ENCODE measurements at places on chromosomes 3 and 15.

DNA sequence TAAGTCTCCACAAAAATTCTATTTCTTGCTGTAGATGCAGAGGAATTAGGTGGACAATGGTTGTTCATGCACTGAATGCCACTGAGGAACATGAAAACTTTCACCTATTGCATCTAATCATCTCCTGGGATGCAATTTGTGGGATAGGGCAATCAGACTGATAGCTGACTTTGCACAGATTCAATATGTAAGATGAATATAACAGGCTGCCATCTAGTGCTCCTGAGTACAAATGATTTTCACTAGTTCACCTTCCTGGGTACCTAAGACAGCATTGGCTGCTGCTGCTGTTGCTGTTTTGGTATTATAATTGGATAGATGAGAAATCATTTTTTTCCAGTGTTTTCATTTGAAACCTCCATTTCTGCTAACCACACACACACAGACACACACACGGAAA, 19.7 kb downstream of the TIMMDC1 start:
- no peak for DNase-seq

- no peak for DNase-seq
Observed at GRCh38 chr3:42697289-42698051, 5.1 kb downstream of the HHATL start.

- DNase-seq = no peak
Observed at GRCh38 chr15:76418352-76419140, 82.0 kb downstream of the ISL2 start.

GRCh38 chr15:88484682-88485331, 17.3 kb downstream of the MRPS11 start:
- DNase-seq = peak; percentile 76

GRCh38 chr15:23877502-23878412, 190.7 kb upstream of the NDN start:
- peak; percentile 65 for DNase-seq

- DNase-seq = no peak
Observed at GRCh38 chr15:79990997-79991334, 20.0 kb upstream of the BCL2A1 start.

DNA sequence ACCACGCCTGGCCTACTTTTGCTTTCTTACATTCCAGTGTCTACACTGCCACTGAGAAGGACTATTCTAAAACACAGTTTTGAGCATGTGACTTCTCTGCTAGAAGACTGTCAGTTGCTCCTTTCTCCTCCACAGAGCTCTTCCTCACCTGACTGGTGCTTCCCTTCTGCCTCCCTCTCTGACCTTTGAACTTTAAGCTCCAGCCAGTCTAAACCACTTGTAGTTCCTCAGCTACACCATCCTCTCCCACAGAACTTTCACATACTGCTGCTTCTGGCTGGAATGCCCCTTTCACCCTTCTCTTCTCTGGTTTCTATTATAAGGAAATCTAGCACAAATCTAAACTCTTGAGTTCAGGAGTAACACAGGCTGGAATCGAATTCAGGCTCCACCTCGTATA, 9.1 kb downstream of the NCEH1 start:
- no peak for DNase-seq

GRCh38 chr15:40415226-40415625, 9.6 kb downstream of the IVD start:
- no peak for DNase-seq

GRCh38 chr3:64548200-64548889, 139.5 kb downstream of the ADAMTS9 start:
- no peak for DNase-seq

DNA sequence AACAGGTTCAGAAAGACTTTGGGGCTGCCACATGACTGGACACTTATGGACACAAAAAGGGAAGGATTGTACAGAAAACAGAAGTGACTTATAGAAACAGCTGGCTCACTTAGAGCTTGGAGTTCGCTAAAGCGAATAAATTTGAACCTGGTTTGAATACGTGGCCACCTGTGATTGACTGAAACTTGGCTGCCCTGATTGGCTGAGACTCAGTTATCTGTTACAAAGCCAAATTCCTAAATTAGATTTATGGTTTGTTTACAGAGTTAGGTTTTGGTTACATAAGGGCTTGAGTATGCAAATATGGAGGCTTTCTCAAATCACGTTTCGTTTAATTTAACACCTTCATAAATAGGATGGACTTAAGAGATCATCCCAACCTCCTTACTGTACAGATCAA, 270.2 kb downstream of the THSD4 start:
- DNase-seq = no peak

GRCh38 chr3:133901083-133901482, 5.4 kb upstream of the RAB6B start:
- no peak for DNase-seq

DNA sequence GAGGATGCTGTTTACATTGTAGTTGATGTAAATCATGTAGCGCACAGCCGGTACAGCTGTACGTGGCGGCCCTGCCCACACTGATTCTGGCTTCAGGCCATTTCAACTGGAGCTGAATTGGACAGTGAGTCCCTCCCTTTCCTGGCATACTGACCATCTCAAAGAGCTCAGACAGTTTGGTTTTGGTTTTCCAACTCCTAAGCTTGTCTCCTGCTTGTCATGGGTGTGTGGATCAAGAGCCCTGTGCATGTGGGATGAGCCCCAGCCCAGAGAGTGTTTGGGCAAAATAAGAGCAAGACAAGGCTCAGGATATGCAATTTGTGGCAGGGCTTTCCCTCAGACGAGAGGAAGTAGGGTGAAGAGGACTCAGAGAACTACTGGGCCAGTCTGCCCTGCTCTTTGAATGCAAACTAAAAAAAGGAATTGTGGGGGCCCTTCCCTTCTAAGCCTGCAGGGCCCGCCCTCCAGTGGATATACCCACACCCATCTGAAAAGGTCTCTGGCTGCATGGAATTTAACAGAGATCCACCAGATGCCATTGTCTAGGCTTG, 13.3 kb downstream of the ITGA11 start:
- DNase-seq = no peak

- DNase-seq = no peak
Observed at GRCh38 chr3:86161493-86161892, 829.5 kb downstream of the VGLL3 start.

DNA sequence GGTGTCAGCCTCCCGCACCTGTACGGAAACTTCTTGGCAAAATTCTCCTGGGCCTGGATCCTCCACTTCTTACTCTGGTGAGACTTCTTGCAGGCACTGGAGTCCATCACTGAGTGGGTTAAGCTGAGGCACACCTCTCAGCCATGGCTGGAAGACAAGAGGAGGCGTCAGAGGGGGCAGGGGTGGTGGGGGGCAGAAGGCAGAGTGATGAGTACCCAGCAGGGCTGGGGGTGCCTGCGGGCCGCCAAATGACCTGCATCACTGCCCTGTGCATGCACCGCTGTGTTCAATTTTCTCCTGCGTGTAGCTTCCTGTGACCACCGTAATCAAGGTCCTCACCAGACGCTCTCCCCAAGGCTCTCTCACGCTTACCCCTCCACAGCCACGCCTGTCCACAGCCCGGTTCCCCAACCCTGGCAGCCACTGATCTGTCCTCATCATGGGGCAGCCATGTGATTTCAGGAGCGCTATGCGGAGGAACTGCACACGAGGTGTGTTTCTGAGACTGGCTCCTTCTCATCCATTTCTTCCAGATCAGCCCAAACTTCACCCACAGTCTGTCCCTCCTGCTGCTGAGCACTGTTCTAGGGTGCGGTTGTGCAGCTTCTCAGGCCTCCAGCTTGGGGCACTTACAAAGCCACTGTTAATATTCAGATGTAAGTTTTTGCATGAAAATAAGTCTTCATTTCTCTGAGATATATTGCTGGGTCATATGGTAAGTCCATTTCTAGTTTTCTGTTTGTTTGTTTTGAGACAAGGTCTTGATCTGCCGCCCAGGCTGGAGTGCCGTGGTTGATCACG, 5.2 kb downstream of the C3orf22 start:
- no peak for DNase-seq

GRCh38 chr3:55166576-55167555, 239.0 kb upstream of the LRTM1 start:
- DNase-seq = no peak

- DNase-seq = no peak
Observed at GRCh38 chr15:47813748-47814384, 96.6 kb downstream of the SEMA6D start.

GRCh38 chr3:79490165-79491028, 277.4 kb downstream of the ROBO1 start:
- peak; percentile 3 for DNase-seq

GRCh38 chr15:64862408-64862807, 20.7 kb downstream of the PLEKHO2 start:
- DNase-seq = no peak

DNA sequence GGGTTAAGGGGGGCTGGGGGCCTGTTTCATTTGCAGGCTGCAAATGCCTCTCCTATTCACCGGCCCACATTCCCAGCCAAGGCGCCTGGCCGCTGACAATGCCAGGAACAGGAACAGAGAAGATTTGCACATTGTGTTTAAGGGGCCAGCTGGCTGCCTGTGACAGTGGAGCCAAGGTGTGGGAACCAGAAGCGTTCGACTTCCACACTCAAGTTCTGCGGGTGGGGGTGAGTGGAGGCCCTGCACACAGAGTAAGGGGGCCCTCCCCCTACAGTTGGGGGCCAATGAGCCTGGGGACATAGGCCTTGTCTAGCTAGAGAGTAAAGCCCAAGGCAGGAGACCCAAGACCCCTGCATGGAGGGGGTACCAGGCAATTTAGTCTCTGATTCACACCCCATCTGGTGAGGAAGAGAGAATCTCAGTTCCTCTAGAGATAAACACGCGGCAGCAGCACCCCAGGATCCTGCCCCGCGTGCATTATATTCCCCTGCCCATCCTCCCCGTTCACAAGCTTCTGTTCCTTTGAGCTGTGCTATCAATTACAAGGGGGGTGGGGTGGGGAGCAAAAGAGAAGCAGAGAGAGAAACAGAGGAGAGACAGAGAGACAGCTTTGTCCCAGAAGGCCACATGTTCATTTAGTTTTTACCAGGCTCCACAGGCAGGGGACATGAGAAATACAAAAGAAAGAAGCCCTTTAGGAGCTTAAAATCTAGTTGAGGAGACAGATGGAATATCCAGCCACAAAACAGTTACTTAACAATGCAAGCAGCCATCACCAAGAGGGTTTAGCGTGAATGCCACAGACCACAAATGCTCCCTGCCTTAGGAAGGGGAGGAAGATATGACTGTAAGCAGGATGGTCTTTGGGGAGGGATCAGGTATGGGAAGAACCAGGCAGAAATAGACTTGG, 9.2 kb downstream of the IGDCC3 start:
- DNase-seq = peak; percentile 83

- no peak for DNase-seq
Observed at GRCh38 chr3:69020857-69021256, 7.4 kb upstream of the EOGT start.

GRCh38 chr3:48727511-48727910, 10.5 kb upstream of the IP6K2 start:
- DNase-seq = no peak

DNA sequence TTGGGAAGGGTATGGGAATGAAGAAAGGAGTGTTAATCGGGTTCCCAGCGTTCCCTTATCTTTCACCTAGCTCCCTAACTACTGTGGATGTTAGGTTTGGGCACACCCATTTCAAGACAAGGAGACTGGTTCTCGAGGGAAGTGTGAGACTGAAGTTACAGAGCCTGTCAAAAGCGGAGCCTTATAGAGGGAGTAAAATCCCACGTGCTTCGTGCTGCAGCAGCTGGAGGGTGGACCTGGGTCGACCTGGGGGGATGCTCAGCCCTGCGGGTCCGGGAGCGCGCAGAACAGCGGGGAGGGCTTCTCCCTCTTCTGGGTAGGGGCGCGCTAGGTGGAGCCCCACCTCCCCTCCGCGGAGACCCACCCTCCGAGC, 314 bp upstream of the TMED3 start:
- DNase-seq = no peak

DNA sequence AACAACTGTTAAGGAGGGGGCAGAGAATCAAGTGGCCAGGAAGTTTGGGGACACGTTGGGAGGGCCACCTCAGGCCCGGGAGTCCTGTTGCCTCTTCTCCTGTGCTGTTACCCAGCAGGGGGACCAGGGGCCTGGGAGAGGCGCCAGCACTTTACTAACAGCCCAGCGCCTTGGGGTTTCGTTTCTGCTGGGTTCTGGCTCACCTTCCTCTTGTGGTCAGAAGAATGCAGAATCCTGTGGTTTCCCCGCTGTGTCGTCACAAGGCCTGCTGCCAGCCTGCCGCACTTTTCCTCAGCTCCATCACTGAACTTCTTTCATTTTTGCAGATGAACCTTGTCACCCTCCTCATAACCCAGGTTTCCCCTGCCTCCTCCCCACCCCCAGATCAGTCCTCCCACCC, 67.7 kb downstream of the SLC30A4 start:
- no peak for DNase-seq

DNA sequence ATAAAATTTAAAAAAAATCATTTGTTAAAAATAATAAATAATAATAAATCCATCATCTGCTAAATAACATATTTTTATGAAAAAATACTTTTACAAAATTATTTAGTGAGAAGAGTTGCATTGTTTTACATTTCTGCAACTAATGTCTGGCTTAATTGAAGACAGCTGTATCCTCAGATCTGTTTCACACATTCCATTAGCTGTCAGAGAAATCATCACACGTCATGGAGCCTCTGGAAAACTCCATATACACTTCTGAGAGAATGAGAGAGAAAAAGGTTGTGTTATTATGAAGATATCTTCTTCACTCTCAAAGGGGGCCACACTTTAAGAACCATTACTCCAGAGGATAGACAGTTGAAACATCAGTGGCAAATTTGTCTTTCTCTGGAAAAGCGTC, 40.8 kb downstream of the CMSS1 start:
- no peak for DNase-seq

- no peak for DNase-seq
Observed at GRCh38 chr3:121658716-121659435, 1.8 kb downstream of the HCLS1 start.

DNA sequence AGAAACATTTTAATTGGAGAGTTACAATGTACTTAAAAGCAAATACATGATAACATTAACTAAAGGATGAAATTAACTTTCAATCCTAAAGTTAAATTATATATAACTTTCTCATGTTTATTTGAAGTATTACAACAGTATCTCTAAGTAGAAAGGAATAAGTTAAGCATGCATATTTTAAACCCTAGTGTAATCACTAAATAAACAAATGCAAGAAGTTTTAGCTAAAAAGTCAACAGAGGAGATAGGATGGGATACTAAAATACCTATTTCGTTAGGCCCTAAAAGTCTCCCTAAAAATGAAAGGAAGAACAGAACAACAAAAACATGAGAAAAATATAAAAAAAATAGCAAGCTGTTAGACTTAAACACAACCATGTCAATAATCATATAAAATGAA, 361.3 kb upstream of the THBS1 start:
- no peak for DNase-seq

- no peak for DNase-seq
Observed at GRCh38 chr15:101266034-101266433, 11.3 kb downstream of the SELENOS start.

DNA sequence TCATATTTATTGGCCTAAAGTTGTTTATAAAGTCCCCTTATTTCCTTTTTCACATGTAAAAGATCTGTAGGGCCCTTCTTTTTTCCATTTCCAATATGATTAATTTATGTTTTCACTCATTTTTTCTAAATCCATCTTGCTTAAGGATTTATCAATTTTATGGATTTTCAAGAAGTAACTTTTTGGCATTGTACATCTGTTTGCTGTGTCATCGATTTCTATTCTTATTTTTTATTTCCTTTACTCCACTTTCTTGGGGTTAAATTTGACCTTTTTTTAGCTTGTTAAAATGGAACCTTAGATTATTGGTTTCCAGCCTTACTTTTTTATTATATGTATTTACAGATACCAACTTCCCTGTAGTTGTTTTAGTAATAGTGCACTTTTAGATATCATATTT, 207.9 kb downstream of the LRTM1 start:
- no peak for DNase-seq

- DNase-seq = no peak
Observed at GRCh38 chr3:42612928-42613327, 12.4 kb downstream of the NKTR start.

All from neuronal stem cell (in vitro differentiated cells).